Brain pericyte (primary cell): ENCODE measurements at places on chromosomes 13 and 19.

DNA sequence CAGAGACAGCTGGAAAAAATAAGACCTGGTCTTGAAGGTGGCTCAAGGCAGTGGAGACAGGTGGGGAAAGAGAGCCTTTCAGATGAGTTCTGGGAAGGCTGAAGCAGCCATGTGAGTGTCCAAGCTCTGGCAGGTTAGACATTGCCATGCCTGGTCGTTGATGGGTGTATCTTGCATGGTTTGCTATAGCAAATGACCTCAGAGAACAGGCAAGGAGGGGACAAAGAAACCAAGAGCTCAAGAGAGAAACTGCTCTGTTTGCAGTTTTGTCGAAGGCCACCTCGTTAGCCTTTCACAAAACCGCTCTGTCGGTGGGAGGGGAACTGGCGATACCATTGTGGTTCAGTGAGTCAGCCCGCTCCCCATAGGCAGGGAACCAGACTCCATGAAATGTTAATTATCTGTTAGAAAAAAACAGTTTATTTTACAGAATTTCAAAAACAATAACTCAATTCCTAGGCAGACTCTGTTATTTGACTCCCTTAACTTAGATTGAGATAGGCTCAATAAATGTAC is 82.8 kb upstream of the ARGLU1 start:
- no peak for DNase-seq

DNA sequence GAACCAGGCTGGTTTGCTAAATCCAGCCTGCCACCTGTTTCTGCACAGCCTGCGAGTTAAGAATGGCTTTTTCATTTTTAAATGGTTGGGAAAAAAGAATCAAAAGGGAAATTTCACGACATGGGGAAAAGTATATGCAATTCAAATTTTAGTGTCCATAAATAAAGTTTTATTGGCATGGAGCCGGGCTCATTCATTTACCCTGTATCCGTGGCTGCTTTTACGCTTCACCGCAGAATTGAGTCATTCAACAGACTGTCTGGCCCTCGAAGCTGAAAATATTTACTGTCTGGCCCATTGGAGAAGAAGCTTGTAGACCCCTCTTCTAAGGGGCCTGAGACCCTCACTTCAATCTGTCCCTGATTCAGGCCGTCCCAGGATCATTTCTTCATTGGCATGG is 26.1 kb downstream of the IER2 start:
- DNase-seq, result no peak

DNA sequence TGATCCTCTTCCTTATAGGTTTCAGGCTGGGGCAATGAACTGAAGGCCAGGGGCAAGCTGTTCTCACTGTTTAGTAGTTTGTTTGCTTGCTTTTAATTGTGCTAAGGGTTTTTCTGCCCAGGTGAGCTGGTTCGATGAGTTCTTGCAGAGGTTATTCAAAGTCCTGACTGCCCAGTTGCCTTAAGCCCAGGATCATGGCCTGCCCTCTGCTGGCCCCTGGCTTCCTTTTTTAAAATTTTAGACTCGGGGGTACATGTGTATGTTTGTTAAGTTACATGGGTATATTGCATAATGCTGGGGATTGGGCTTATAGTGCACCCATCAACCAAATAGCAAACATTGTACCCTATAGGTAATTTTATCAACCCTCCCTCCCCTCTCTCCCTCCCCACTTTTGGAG is 65.7 kb downstream of the ZNF536 start:
- no peak for DNase-seq

GRCh38 chr19:41697198-41697855 is 9.3 kb upstream of the CEACAM7 start:
- no peak for DNase-seq

GRCh38 chr19:2578391-2578890 is 102.5 kb downstream of the GADD45B start:
- DNase-seq, result no peak

DNA sequence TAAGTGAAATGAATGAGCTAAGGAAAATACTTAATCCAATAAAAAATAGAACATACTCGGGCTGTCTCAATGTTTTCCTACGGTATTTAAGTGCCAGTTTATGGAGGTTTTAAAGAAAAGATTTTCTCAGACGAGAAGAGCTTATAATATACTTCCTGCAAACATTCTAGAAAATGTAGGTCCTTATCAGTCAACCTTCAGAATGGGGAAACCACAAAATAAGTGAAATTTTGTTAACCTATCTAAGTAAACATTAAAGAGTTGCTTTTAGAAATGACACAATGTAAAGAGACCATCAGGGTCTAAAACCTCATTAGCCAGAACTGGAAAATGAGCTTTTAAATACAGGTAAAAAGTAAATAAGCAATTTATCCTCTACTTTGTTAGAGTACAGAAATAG is 12.1 kb downstream of the MIR17HG start:
- no peak for DNase-seq

- no peak for DNase-seq
Measured at GRCh38 chr19:7847664-7848063, 17.6 kb downstream of the EVI5L start.

GRCh38 chr13:113938716-113939115 is 35.2 kb downstream of the C13orf46 start:
- DNase-seq, result no peak

DNA sequence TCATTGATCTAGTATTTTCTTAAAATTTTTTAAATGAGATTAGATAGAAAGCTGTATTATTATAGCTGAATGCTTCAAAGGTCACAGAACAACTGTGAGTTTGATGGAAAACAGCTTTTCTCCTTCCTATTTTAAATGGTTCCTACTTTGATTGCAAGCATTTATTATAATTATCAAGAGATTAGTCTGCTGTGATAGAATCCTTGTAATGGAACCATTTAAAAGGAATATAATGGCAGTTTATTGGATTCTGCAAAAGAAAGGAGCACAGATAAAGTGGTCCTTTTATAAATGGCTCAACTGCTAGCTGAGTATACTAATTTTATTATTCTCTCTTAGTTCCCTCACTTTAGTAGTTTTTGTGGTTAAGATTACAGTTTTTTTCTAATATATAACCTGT is 87.0 kb downstream of the MAB21L1 start:
- DNase-seq, result no peak

- no peak for DNase-seq
Measured at GRCh38 chr19:43984687-43985000, 656 bp downstream of the ZNF155 start.

GRCh38 chr13:35957996-35958395 is 173.2 kb downstream of the DCLK1 start:
- DNase-seq, result no peak

GRCh38 chr19:11489378-11489777 is 8.5 kb upstream of the ELAVL3 start:
- DNase-seq, result no peak
